ENCODE measurements at places on chromosomes 16 and 17.
A peak's percentile ranks its signal among the peaks of the same experiment; 100 is the strongest.

DNA sequence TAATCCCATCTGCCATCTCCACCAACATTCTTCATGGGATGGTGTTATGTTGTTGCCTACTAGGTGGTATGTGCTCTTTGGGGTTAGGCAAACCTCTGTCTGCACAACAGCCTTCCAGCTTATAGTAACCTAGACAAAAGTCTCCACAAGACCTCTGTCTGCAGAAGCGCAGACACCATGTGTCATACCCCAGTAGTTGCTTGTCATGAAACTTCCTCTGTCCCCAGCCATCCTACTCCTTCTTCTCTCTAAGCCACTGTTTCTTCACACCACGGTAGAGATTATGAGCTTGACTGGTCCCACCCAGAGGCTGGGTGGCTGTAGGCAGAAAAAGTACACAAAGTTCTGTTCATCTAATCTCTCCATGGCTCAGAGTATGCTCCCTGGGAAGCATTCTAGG lies 100.3 kb downstream of the MAF start:
- H3K36me3 ChIP-seq = no peaks in the 10 kb centered on the region
- H3K27me3 ChIP-seq = no peaks in the 10 kb centered on the region
- no peaks in the 10 kb centered on the region for H3K4me1 ChIP-seq
- no peak for DNase-seq
- H3K4me3 ChIP-seq = no peak overlapping the region

GRCh38 chr17:18260332-18261145 lies at the start of gene MIEF2:
Gene MIEF2, plus strand, starts transcription at chr17:18260662. Its CDS starts 2,059 bp downstream, at chr17:18262721.
- H3K36me3 ChIP-seq = peaks cover 40% of the 10 kb centered on the region
- peaks cover 44% of the 10 kb centered on the region for H3K4me1 ChIP-seq
- no peaks in the 10 kb centered on the region for H3K27me3 ChIP-seq
- peak within 1 kb of the TSS; percentile 69 for H3K4me3 ChIP-seq
- DNase-seq = peak; percentile 84

GRCh38 chr17:1398931-1399678 lies 917 bp downstream of the YWHAE start:
- H3K27ac ChIP-seq = peak overlapping the region; percentile 88
- H3K27me3 ChIP-seq = no peaks in the 10 kb centered on the region
- peak overlapping the region; percentile 85 for H3K4me3 ChIP-seq
- H3K4me1 ChIP-seq = peaks cover 26% of the 10 kb centered on the region

DNA sequence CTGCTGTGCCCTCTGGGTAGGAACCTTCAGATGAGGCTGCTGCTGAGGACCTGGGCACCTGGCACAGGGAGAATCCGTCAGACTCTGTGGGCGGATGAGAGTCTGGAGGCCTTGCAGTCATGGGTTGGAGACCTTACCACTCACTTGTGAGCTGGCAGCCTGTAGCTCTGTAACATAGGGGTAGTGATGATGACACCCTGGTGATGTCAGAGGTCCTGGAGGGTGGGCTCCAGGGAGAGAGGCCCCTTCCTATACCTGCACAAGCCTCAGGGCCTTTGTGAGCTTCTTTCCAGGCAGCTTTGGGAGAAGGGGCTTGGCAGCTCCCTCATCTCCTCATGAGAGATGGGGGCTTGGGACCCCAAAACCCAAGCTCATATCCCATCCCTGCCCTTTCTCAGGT lies 1.6 kb downstream of the MIEF2 start:
- no peak for DNase-seq
- peak overlapping the region; percentile 96 for H3K27ac ChIP-seq
- no peaks in the 10 kb centered on the region for H3K27me3 ChIP-seq
- H3K36me3 ChIP-seq = peaks cover 37% of the 10 kb centered on the region
- no peak overlapping the region for H3K4me3 ChIP-seq
- peaks cover 12% of the 10 kb centered on the region for H3K4me1 ChIP-seq

DNA sequence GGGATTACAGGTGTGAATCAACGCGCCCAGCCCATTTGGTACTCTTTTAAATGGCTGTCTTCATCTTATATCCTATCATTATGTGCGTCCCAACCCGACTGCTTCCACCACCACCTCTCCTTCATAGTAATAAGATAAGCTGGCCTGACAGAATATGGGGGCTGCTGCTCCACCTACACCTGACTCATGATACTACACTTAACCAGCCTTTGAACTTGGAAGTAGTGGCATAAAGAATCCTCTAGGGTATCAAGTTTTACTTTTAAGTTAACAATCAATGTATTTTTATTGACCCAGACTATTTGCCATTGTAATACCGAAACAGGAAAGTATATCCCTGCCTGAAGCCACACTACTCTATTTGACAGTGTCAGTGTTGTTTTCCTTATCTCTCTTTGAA lies 18.8 kb downstream of the PDZD9 start:
- no peak overlapping the region for H3K27ac ChIP-seq
- DNase-seq = no peak
- no peaks in the 10 kb centered on the region for H3K4me1 ChIP-seq
- peaks cover 90% of the 10 kb centered on the region for H3K36me3 ChIP-seq
- no peak overlapping the region for H3K4me3 ChIP-seq
- no peaks in the 10 kb centered on the region for H3K27me3 ChIP-seq

DNA sequence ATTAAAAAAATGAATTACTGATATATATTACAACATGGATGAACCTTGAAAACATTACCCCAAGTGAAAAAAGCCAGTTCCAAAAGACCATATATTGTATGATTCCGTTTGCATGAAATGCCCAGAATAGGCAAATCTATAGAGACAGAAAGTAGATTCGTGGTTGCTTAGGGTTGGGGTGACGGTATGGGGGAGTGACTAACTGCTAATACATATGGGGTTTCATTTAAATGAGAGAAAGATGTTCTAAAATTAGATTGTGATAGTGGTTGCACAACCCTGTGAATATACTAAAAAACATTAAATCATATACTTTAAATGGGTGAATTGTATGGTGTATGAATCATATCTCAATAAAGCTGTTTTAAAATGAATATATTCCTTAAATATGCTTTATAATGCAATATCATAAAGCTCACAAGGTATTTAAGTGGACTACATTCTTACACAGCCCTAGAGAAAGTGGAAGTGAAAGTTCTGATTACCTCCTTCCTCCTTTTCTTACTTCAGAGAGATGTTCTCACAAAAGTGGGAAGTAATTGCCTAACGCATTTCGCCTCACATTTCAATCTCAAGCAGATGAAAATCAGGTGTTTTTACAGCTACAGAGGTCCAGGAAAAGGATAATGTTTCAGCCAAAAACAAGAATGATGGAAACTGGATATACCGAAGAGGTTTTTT lies 142.7 kb upstream of the GNAO1 start:
- no peak overlapping the region for H3K27ac ChIP-seq
- H3K4me1 ChIP-seq = no peaks in the 10 kb centered on the region
- no peak for DNase-seq
- no peaks in the 10 kb centered on the region for H3K27me3 ChIP-seq

- H3K4me1 ChIP-seq = no peaks in the 10 kb centered on the region
- no peaks in the 10 kb centered on the region for H3K27me3 ChIP-seq
- no peak for DNase-seq
- no peak overlapping the region for H3K27ac ChIP-seq
Observed at GRCh38 chr16:24009098-24009497, 173.3 kb downstream of the PRKCB start.

- no peaks in the 10 kb centered on the region for H3K4me1 ChIP-seq
- no peak for DNase-seq
- no peak overlapping the region for H3K4me3 ChIP-seq
- no peak overlapping the region for H3K27ac ChIP-seq
- H3K36me3 ChIP-seq = peaks cover 31% of the 10 kb centered on the region
Observed at GRCh38 chr17:82188001-82188961, 24.4 kb downstream of the CCDC57 start.

- no peak for DNase-seq
- H3K27ac ChIP-seq = peak overlapping the region; percentile 55
- no peak overlapping the region for H3K4me3 ChIP-seq
- no peaks in the 10 kb centered on the region for H3K27me3 ChIP-seq
- H3K36me3 ChIP-seq = no peaks in the 10 kb centered on the region
- H3K4me1 ChIP-seq = peaks cover 43% of the 10 kb centered on the region
Observed at GRCh38 chr17:82531431-82531881, 11.9 kb downstream of the FOXK2 start.

GRCh38 chr17:81481815-81482505 lies 30.6 kb downstream of the ACTG1 start:
- no peak overlapping the region for H3K27ac ChIP-seq
- no peaks in the 10 kb centered on the region for H3K36me3 ChIP-seq
- H3K4me1 ChIP-seq = peaks cover 5% of the 10 kb centered on the region
- no peak for DNase-seq
- H3K4me3 ChIP-seq = peak overlapping the region; percentile 73

DNA sequence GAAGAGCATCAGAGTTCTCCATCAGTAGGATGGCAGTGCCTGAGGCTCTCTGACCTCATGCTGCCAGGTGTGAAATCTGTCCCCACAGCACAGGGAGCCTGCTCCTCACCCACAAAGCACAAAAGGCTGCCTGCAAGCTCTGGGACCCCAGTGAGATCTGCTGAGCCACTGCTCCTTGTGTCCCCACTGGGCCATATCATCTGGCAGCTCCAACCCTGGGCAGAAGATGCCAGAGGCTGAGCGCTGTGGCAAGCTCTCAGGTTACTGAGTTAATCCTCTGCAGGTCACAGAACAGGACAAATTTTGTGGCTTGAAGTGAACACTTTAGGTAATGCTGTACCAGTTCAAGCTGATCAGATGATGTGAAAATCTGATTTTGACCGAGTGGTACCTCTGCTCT lies 26.7 kb upstream of the ERN1 start:
- no peaks in the 10 kb centered on the region for H3K36me3 ChIP-seq
- H3K4me1 ChIP-seq = peaks cover 16% of the 10 kb centered on the region
- H3K27me3 ChIP-seq = no peaks in the 10 kb centered on the region
- DNase-seq = peak; percentile 53
- no peak overlapping the region for H3K27ac ChIP-seq

- DNase-seq = no peak
- no peaks in the 10 kb centered on the region for H3K27me3 ChIP-seq
- peak overlapping the region; percentile 70 for H3K4me3 ChIP-seq
- peak overlapping the region; percentile 89 for H3K27ac ChIP-seq
Observed at GRCh38 chr17:82228278-82228841, 482 bp upstream of the SLC16A3 start.

GRCh38 chr17:65191811-65192740 lies 54.9 kb downstream of the RGS9 start:
- DNase-seq = no peak
- H3K4me3 ChIP-seq = no peak overlapping the region
- H3K4me1 ChIP-seq = no peaks in the 10 kb centered on the region

DNA sequence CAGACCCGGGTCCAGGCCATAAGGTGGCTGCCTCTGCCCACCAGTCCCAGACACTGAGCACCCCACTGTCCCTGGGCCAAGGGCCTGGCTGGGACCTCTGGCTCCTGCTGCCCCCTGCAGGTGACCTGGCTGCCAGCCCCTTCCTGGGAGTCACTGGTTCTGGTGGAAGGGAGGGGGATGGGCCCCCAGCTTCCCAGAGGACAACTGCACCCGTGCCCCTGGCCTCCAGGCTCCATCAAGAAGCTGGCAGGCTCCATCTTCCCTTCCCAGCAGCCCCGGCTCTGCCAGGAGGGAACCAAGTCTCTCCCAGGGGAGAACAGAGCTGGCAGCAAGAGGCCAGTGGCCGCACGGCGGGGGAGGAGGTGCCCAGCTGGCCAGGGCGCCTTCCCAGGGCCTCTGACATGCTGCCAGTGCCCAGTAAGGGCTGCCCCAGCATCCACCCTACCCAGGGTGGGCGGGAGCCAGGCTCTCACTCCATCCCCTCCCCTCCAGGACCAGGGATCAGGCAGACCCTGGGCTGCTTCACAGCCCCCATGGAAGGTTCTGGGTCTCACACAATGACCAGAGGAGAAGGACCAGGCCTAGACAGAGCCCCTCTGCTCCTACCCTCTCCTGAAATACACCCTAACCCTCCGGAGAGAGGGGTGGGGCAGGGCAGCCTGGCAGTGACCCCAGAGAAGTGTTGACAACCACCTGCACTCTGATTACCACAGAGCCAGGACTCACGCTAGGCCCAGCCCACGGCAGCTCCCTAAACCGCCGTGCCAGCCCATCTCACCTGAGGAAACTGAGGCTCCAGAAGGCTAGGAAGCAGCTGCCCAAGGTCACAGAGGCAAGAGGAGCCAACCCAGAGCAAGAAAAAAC lies 3.6 kb downstream of the CLUH start:
- peak overlapping the region; percentile 40 for H3K4me3 ChIP-seq
- H3K27ac ChIP-seq = peak overlapping the region; percentile 71
- peaks cover 44% of the 10 kb centered on the region for H3K4me1 ChIP-seq
- peak; percentile 23 for DNase-seq

DNA sequence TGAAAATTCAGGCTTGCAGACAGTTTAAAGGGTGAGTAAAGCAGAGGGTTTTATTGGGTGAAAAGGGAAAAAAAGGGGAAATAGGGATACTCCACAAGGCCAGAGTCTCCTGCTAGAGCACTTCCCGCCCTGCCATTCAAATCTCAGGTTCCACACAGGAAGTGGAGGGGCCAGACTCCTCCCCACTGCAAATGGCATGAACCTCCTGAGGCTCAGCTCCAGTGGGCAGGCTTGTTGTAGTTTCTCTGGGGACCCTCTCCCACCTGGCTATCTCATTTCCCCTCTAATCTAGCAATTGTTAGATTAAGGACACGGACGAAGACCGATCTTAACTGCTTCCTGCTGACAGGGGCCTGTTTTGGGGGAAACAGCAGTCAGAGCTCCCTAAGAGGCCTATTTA lies 43.4 kb downstream of the TAOK1 start:
- H3K27me3 ChIP-seq = no peaks in the 10 kb centered on the region
- no peak for DNase-seq
- H3K4me3 ChIP-seq = no peak overlapping the region
- H3K36me3 ChIP-seq = no peaks in the 10 kb centered on the region
- no peak overlapping the region for H3K27ac ChIP-seq

- no peaks in the 10 kb centered on the region for H3K4me1 ChIP-seq
- H3K27ac ChIP-seq = no peak overlapping the region
- no peak for DNase-seq
- no peak overlapping the region for H3K4me3 ChIP-seq
- no peaks in the 10 kb centered on the region for H3K27me3 ChIP-seq
- H3K36me3 ChIP-seq = no peaks in the 10 kb centered on the region
Observed at GRCh38 chr16:47323241-47323640, 137.6 kb downstream of the ITFG1 start.

- H3K27ac ChIP-seq = no peak overlapping the region
- no peak for DNase-seq
- H3K4me3 ChIP-seq = no peak overlapping the region
- H3K4me1 ChIP-seq = peaks cover 6% of the 10 kb centered on the region
- H3K36me3 ChIP-seq = no peaks in the 10 kb centered on the region
Observed at GRCh38 chr17:73099511-73099910, 7.0 kb upstream of the SLC39A11 start.

GRCh38 chr17:740240-741017 lies 8.0 kb downstream of the TLCD3A start:
- H3K27ac ChIP-seq = no peak overlapping the region
- H3K4me1 ChIP-seq = no peaks in the 10 kb centered on the region
- H3K27me3 ChIP-seq = no peaks in the 10 kb centered on the region

- H3K4me3 ChIP-seq = no peak overlapping the region
- H3K27me3 ChIP-seq = no peaks in the 10 kb centered on the region
- no peak overlapping the region for H3K27ac ChIP-seq
Observed at GRCh38 chr16:15492091-15492740, 57.8 kb downstream of the BMERB1 start.
